ENCODE measurements at places on chromosomes 2 and 18. TPM values are rescaled to one million over a fixed set of nuclear protein-coding genes. Genes with fewer than 3 reads are reported as not detected.

Gene ERBB4
- not detected for polyA plus RNA-seq

Gene SLC11A1
- 0.16 TPM for polyA plus RNA-seq

Gene RETSAT
- 20.4 TPM for polyA plus RNA-seq

Gene ACADL
- not detected for polyA plus RNA-seq

Gene ALK
- not detected for polyA plus RNA-seq

Gene SCN7A
- polyA plus RNA-seq: not detected

Gene PLCD4
- polyA plus RNA-seq: 1.6 TPM

Gene TTN
- 0.39 TPM for polyA plus RNA-seq
